ENCODE measurements at places on chromosomes 16 and 17.

DNA sequence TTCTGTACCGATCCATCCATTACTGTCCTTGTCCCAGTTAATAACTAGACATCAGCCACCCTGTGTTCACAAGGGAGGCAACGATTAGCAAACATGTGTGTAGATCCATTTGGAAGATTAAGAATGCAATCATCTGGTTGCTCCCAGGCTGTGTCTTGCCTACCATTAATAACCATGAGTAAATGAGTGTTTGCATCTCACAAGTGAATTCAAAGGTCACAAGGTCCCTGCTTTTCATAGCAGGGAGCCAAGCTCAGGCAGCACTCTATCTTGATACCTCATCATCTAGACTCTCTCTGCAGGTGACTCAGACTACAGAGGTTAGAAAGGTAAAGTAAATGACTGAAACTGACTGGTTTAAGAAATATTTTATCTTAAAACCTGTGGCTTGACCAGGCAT is 25.3 kb downstream of the VWA3A start:
- DNase-seq: no peak

DNA sequence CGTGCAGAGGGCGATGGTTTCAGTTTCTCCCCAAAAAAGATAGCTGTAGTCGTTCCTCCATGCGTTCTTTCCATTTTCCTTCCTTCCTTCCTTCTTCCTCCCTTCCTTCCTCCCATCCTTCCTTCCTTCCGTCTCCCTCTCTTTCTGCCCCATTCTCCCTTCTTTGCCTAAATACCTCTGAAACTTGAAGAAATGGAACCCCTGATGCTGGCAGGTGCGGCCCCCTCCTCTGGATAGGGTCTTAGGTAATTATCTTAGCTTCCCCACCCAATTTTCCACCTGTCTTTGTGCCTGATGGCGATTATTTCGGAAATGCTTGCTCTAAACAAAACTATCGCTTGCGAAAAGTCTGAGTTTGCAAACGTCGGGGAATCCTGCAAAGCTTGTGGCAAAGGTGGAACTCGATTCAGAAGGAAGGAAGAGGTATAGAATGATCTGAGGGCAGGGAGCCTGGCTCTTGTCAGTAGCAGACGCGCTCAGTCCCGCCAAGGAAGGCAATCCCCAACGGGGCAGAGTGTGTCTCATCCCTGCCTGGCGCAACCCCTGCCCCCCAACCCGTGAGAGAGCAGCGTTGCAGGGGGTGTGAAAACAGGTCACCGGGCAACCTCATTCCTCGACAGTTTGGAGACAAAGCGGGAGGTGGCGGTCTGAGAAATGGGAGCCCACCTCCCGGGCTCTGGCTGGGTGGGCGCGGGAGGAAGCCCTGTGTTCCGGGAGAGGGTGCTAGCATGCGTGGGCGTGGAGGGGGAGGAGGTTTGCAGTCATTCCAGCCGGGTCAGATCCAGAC is 2.9 kb upstream of the CBX8 start:
- no peak for DNase-seq

DNA sequence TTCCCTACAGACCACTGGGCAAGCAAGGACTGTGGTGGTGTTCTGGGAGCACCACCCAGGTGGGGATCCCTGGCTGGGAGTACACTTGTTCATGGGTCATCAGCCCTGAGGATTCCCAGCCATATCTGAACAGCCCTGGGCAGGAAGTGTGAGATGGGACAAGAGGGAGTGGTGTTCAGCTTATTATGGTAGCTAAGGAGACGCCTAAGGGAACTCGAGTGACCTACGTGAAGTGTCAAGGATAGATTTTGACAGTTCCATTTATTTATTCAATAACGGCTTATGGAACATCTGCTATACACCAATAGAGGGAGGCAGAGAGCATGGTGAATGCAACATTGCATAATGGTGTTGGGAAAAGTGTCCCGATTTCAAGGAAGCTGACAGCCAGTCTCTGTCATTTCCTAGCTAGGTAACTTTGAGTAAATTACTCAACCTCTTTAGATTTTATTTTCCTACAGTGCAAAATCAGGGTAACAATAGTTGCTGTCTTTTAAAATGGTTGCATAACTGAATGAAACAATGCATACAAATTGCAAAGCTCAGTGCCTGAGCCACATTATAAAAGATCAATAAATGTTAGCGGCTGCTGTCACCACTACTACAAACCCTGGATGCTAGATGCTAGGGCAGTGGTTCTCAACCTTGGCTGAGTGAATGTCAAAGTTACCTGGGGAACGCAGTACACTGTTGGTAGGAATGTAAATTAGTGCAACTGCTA is 534.1 kb downstream of the GRIN2A start:
- no peak for DNase-seq

DNA sequence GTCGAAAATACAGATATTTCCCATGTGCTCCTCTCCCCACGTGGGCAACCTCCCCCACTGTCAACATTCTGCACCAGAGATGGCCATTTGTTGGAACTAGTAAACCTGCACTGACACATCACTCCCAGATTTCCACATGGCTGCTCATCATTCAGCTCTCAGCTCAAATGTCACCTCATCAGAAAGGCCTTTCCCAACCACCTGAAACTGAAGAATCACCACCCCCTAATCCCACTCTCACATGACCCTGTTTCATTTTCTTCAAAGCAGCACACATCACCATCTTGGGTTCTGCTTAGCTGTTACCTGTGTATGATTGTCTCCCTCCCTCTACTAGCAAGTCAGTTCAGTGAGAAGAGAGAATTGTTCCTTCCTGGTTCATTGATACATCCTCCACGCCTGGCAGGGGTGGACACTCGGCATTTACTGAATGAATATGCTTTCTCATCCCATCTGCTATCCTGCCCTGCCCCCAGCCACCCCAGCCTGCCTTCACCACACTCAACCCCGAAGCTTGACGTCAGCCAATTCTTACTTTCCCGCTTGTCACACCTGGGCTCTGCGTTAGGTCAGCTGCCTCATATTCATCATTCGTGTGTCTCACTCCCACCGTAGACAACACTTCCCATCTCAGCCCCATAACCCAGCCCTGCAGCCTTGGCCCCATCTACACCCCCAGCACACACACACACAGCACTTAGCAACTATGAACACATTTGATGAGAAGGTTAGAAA is 1.5 kb downstream of the C17orf114 start:
- DNase-seq: no peak

DNA sequence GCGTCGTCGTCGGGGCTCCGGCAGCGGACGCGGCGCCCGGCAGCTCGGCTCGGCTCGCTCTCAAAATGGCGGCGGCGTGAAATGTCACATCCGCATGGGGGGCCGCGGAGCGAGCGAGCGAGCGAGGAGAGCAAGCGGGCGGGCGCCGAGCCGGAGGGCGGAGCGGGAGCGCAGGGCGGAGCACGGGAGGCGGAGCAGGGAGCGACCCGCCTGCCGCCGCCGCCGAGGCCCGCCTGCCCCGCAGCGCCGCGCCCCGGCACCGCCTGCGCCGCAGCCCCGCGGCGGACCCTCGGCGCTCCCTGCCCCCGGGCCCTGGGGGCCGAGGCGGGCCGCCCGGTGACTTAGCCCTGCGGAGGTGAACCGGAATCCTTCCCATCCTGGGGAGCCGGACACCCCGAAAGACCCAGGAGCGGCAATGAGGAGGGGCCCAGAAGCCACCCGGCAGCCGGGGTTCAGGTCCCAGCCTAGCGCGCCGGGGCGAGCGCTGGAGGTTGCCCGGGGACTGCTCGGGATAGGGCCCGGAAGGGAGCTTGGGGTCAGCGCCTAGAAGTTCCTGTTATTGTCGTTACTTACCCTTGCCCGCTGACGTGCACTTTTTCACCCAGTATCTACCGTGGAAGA is at the start of gene USP7:
Gene USP7, minus strand, starts transcription at position 86 of the 621 bp plus-strand sequence. CDS start 621 bp downstream, outside the sequence.
- DNase-seq: peak; percentile 93

DNA sequence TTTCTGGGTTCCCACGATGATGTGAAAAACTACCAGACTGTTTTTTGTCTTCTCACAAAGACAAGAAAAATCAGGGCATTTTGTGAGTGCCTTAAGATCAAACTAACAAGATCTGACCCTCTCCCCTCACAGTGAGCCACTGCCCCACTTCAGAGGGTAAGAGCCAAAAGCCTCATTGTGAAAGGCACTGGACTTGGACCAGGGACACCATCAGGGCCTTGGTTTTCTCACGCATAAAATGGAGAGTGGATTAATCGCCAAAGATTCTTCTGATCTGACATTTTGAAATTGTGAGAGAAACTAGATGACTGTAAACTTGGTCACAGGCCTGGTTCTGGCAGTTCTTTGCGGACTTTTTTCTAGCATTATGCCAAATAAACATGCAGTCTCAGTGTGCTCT is 21.0 kb upstream of the ENDOV start:
- DNase-seq: no peak

DNA sequence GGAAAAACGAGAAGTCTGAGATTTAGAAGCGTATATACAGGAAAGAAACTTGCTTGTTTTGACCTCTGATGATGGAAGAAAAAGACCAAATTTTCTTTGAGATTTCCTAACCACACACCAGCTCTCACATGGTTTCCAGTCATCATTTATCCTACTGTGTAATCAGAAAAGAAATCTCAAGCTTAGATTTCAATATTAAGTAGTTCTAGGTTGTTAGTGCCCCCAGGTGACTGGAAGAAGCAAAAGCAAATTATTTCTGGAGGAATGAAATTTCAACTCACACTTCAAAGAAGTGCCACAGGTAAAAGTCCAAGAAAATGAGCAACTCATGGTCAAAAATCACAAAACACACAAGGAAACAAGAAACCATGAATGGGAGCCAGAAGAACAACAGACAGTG is 51.8 kb upstream of the KDM6B start:
- DNase-seq: no peak

DNA sequence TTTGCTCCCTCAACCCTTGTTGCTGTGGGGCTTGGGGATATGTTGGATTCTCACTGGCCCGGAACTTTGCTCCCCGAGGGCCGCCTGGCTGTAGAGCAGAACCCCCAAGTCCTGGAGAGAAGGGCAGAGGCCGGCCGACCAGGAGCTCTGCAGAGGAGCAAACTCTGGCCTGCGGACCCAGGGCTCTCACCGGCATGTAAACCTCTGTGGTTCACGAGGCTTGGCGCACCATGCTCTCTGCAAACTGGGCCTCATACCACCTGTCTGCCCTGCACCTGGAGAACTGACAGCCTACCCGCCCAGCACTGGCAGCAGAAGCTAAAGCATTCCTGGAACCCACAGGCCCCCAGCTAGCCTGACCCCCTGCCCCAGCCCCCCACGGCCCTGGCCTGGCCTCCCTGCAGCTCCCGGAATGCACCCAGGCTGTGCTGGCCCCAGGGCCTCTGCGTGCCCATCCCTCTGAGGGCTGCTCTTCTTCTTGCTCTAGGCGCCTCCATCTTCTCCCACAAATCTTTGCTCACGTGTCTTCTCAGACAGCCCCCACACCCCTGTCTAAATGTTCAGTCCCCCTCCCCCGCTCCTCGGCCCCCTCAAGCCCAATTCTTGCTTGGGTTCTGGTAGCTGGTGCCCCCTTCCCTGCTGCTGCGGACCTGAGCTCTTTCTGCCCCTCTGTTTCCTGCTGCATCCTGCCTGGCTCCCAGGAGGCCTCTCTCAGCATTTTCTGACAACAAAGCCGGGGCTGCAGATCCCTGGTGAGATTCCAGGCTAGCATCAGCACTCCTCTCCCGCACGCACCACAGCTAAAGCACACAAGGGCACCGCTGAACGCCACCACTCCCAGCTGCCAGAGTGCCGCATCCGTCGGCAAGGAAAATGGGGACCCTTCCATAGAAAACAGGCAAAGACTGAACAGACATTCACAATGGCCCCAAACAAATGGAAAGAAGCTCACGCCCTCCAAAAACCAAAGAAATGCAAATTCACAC is 23.3 kb downstream of the ACTG1 start:
- DNase-seq: no peak

DNA sequence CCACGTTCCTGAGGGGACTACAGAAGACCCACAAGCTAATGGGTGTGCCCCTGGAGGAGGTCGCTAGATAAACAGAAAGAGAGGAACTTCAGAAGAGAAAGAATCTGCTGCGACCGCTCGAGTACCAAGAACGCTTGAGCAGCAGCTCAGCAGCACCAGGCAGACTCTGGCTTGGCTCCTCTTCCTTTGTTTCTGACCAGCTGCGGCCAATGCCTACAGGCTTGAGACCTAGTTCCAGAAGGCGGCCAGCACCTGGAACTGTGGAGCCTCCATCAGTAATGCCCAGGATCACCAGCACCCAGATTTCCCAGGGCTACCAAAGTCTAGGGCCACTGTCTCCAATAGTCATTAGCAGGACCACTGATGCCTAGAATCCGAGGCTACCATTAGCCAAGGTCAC is 26.0 kb upstream of the GOSR2 start:
- DNase-seq: no peak

GRCh38 chr16:70749681-70750601 is 51.0 kb downstream of the VAC14 start:
- no peak for DNase-seq

DNA sequence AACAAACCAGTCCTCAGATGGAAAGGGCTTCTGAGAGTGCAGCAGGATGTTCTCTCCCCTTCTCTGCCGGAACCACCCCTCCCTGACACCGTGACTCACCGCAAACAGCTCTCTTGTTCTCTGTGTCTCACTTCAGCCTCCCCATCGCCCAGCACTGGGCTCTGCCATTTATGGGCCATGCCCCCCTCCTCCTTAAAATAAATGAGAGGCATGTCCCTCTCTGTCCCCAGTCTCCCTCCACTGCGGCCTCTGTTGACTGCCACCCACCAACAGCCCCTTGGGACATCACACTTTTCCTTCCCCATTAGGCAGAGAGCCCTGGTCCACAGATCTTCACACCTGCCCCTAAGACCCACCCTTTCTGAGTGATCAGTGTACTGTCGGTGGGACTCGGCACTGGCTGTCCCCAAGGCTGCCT is 6.3 kb downstream of the CCDC102A start:
- no peak for DNase-seq

DNA sequence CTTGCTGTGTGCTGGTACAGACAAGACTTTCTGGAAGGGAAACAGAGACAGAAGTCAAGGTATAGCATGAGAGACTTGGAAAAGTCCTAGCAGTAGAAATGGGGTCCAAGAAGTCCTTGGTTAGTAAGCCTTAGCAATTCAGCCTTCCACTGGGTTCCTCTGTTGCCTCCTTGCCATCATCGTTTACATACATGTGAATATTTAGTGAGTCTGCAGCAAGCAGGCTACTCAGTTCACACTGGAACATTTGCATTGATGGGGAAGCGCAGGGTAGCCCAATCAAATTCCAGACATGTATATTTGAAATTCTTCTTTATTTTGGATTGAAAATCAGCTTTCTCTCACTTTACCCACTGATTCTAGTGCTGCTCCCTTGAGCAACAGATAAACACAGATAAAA is 27.1 kb downstream of the LIMD2 start:
- DNase-seq: no peak

GRCh38 chr16:3625911-3626732 is 14.7 kb upstream of the SLX4 start:
- no peak for DNase-seq

- DNase-seq: no peak
Measured at GRCh38 chr17:68768804-68769203, 167.6 kb upstream of the FAM20A start.

GRCh38 chr17:62064029-62064790 is 868 bp downstream of the MED13 start:
- peak; percentile 89 for DNase-seq
